ENCODE measurements at places on chromosomes 7 and 10.

- H3K27ac ChIP-seq, result no peak overlapping the region
- no peaks in the 10 kb centered on the region for H3K36me3 ChIP-seq
- H3K4me3 ChIP-seq, result no peak overlapping the region
- no peaks in the 10 kb centered on the region for H3K4me1 ChIP-seq
- no peaks in the 10 kb centered on the region for H3K27me3 ChIP-seq
Measured at GRCh38 chr7:44282601-44283171, 42.7 kb downstream of the CAMK2B start.

DNA sequence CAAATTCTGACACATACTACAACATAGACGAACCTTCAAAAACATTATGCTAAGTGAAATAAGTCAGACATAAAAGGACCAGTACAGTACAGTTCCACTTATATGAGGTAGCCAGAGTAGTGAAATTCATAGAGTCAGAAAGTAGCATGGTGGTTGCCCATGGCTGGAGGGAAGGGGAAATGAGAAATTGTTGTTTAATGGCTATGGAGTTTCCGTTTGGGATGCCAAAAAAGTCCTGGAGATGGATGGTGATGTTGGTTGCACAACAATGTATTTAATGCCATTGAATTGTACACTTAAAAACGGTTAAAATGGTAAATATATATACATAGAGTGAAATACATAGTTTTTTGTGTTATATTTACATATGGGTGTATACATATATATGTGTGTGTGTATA is 2.1 kb upstream of the SLC37A3 start:
- H3K27ac ChIP-seq, result no peak overlapping the region
- DNase-seq, result no peak
- no peaks in the 10 kb centered on the region for H3K36me3 ChIP-seq

DNA sequence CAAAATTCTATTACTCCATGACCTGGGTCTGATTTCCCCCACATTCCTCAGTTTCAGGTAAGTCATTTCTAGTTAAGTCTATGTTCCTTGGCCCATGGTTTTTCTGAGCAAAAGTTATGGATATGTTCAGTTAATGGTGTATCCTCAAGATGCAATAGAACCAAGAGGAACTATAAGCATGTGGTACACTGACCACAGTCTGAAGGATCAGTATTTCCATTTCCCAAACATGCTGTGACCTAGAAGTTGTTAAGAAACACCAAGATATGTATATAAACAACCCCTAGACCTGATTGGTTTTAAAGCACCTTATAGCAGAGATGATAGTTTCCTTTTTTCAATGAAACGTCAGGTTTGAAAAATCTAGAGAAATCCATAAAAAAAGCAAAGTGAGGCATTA is 94.2 kb upstream of the ABCB5 start:
- H3K27me3 ChIP-seq, result no peaks in the 10 kb centered on the region
- no peaks in the 10 kb centered on the region for H3K36me3 ChIP-seq
- DNase-seq, result no peak

DNA sequence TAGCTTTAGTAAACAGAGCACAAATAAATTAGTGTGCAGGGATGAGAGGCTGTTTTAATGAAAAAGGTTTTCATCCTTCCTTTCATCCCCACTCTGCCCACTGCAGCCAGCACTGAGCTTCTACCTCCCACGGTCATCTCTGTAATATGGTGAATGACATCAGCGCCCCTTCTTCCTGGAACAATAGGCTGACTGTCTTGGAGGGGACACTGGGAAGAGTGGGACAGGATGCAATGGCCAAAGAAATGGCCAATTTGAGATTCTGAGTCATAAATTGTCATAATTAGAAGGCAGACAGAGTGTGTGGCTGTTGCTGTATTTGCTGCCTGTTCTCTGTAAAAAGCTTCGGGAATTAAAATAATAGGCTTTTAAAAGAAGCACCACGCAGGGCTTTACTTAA is 126.7 kb upstream of the CALN1 start:
- H3K27me3 ChIP-seq, result no peaks in the 10 kb centered on the region
- H3K27ac ChIP-seq, result no peak overlapping the region
- no peaks in the 10 kb centered on the region for H3K4me1 ChIP-seq

DNA sequence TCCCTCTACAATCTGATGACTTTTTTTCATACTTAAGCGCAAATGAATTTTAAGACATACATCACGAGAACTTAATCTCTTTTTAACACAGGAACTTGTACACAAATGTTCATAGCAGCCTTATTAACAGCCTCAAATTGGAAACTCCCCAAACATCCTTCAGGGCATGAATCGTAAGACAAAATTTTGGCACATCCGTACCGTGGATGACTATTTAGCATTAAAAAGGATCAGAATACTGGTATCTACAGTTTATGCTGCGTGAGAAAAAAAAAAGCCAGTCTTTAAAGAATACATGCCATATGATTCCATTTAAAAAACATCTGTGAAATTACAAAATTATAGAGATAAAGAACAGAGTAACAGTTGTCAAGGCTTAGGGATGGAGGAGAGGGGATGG is 46.8 kb downstream of the PDE1C start:
- H3K4me3 ChIP-seq, result no peak overlapping the region
- DNase-seq, result no peak
- H3K4me1 ChIP-seq, result no peaks in the 10 kb centered on the region
- H3K27ac ChIP-seq, result no peak overlapping the region

GRCh38 chr7:20542594-20542993 is 72.9 kb upstream of the ABCB5 start:
- H3K4me1 ChIP-seq, result no peaks in the 10 kb centered on the region
- DNase-seq, result peak; percentile 19
- H3K27me3 ChIP-seq, result no peaks in the 10 kb centered on the region
- no peak overlapping the region for H3K27ac ChIP-seq
- H3K4me3 ChIP-seq, result no peak overlapping the region
- H3K36me3 ChIP-seq, result no peaks in the 10 kb centered on the region
